ENCODE measurements at places on chromosomes 5 and 9.

- no peak for DNase-seq
Observed at GRCh38 chr5:36701085-36701698, 94.8 kb downstream of the SLC1A3 start.

DNA sequence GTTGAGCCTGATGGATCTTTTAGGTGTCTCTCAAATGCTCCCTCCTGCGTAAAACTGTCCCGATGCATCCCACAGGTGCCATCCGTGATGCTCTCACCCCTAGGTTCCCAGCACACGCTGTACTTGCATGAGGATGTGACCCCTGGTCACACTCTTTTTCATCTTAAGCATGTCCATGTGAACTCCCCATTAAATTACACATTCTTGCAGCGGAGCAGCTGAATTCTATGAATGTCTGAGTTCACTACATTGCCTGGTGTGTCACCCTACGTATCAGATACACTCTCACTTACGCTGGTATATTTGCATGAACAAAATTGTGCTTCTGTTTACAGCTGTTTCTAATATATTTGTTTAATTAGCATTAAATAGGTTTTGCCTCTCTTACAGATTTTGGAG is 105.3 kb upstream of the RETREG1 start:
- no peak for DNase-seq

GRCh38 chr9:36966371-36967097 is 67.5 kb downstream of the PAX5 start:
- no peak for DNase-seq

DNA sequence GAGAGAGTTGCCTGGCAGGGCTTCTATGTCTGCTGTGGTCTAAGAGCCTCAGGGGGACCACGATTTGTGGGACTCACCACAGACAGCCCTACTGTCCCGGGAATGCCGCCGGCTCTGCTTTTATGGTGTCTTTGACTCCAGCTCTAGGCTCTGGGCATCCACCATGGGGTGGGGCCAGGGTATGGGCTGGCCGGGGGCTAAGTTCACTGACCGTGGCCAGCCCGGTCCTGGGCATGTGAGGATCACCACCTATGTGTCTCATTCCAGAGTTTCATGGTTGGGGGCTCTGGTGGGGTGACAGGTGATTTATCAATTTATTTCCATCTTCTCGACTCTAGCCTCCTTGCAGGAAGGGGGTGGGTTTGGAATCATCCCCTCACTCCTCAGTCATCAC is 139.4 kb downstream of the GADD45G start:
- DNase-seq = no peak

DNA sequence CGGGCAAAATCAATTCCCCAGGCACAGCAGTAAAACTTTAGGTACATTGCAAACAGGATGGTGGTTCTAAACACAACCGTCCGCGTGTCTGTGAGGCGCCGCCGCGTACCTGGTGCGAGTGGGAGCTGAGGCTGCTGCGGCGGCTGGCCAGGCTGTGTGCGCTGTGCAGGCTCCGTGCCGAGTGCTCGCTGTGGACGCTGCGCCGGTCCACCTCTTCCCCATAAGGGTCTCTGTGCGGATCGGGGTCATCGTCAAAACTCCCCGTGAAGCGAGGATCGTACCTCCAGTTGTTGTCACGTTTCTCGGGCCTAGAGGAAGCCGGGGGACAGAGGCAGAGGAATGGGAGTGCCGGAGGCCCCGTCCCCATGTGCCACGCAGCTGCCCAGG is 16.7 kb downstream of the SEC16A start:
- no peak for DNase-seq

GRCh38 chr5:175796536-175797499 is 74.6 kb upstream of the CPLX2 start:
- peak; percentile 28 for DNase-seq

- DNase-seq = no peak
Observed at GRCh38 chr9:7370381-7370780, 429.2 kb downstream of the DMAC1 start.

- DNase-seq = no peak
Observed at GRCh38 chr9:71582347-71582746, 186.0 kb downstream of the CEMIP2 start.

- DNase-seq = no peak
Observed at GRCh38 chr5:92353107-92354030, 970.3 kb upstream of the ARRDC3 start.

DNA sequence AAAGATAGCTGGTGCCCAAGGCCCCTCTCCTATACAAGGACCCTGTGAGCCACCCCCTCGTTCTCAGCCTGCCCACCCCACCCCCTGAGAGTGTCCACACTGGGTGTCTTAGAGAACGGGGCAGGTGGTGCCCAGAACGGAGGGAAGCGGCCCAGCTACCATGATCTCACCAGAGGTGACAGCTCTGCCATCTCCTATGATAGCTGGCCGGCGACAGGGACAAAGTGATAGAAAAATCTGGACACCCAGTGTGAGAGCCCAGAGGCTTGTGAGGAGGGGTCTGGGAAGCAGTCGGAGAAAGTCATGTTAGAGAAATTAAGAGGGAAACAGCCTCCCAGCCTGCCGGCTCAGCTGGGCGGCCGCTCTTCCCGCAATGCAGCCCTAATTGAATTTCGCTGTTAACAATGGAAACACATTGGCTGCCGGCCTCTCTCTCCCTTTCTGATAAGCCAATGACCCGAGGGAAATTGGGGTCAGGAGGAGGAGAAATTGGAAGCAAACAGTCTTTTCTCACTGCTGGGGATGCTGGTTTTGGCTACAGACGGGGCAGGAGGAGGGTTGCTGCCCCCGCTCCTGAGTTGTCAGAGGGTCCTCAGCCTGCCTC is 32.3 kb downstream of the HK3 start:
- no peak for DNase-seq

DNA sequence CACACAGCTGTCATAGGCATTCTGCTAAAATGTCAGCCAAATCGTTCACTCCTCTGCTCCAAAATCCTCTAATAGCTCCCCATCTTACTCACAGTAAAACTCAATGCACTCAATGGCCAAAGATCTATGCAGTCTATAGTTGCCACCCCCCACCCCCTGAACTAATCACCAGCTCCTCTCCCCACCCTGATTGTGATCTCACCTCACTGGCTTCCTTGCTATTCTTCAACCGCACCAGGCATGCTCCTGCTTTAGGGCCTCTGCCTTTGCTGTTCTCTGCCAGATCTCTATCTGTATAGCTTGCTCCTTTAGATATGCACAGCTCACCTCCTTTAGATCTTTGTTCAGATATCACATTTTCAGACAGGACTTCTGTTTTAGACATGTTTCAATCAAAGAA is 33.2 kb upstream of the SNX2 start:
- no peak for DNase-seq

DNA sequence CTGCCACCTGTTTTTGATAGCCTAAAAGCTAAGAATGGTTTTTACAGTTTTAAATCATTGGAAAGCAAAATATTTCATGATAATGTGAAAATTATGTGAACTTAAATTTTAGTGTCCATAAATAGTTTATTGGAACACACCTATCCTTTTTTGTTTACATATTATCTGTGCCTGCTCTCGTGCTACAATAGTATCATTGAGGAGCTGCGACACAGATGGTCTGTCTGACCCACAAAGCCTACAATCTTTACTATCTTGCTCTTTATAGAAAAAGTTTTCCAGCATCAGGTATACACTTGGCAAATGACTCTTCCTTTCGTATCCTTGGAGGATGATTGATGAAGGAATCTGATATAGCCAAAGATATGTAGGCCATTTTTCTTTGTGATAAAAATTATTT is 40.2 kb downstream of the TTC1 start:
- DNase-seq = no peak

DNA sequence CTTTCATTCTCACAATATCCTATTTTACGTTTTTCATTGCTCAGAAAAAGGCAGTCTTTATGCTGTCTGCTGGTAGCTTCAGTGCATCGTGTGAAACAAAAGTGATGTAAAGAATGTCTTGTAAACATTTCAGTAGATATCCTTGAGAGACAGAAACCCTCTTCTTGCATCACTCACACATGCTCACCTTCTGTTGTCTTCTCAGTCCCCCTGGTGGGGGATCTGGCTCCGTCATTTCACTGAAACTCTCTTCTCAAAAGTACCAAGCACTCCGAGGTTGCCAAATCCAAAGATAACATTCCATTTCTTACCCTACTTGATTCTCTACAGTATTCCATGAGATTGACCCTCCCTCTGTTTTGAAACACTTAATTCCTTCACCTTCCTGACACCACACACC is 46.1 kb upstream of the PCA3 start:
- DNase-seq = no peak

DNA sequence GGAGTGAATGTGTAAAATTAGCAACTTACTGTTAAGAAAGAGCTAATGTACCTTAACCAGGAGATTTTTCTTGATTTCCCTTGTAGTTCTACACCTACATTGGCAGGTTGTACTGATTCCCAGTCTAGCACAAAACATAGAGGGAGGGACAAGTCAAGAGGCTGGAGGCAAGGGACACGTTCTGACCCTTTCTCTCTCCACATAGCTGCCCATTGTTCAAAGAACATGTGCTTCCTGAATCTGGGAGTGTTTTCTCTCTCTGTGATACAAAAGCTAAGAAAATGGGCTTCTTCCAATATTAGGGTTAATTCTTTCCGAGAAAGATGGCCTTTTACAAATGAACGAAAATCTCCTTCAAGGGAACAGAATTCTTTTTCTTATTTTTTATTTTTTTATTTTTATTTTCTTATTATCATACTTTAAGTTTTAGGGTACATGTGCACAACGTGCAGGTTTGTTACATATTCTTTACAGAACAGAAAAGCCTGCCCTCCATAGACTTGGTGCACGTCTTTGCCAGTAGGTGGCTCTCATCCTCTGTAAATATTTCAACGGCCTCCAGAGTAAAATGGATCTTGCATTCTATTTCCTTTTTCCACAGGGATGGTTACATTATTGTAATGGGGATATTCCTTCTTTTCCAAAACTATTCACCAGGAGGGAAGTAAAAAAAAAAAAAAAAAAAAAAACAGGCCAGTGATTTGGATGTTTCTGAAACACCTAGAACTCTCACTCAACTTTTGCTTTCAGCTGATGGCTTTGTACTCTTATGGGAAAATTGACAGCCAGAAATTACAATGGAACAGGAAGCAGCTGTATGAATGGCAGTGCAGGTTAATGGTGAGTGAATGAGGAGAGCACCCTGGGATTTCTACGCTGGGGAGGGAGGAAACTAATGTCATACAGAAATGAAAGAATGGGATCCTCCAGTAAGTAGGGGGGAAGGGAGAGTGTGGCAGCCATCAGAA is 13.1 kb upstream of the IFNA5 start:
- DNase-seq = no peak

- no peak for DNase-seq
Observed at GRCh38 chr5:10384483-10384882, 31.0 kb downstream of the MARCHF6 start.

DNA sequence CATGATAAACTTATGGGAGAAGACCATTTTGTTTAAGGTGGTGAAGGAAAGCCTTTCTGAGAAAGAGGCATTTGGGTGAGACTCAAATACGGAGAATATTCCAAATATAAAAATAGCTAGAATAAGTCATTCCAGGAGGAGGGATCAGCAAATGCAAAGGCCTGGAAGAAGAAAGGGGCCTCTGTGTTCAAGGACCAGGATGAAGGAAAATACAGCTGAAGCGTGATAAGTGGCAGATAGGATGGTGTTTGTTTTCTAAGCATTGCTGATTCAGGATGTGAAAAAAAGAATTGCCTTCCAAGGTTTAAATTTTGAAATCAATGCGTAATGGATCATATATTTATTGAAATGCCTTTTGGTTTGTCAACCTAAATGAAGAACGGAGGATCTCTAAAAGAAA is 59.4 kb upstream of the CAST start:
- no peak for DNase-seq

DNA sequence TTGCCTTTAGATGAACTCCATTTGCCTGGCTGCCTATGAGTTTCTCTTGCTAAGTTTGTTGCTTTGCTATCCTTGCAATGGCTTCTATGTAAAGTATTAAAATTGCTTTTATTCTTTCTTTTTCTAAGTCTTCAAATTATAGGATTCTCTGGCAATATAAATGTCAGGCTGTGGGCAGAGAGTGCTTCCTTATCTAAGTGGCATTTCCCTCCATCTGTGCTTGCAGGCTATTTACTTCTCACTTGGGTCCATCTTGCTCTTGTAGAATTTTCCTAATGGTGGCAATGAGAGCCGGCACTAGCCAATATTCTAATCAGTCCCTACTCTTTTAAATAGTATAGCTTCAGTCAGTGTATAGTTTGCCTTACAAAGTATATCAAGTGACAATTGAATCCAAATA is 63.3 kb downstream of the FAM174A start:
- DNase-seq = no peak

DNA sequence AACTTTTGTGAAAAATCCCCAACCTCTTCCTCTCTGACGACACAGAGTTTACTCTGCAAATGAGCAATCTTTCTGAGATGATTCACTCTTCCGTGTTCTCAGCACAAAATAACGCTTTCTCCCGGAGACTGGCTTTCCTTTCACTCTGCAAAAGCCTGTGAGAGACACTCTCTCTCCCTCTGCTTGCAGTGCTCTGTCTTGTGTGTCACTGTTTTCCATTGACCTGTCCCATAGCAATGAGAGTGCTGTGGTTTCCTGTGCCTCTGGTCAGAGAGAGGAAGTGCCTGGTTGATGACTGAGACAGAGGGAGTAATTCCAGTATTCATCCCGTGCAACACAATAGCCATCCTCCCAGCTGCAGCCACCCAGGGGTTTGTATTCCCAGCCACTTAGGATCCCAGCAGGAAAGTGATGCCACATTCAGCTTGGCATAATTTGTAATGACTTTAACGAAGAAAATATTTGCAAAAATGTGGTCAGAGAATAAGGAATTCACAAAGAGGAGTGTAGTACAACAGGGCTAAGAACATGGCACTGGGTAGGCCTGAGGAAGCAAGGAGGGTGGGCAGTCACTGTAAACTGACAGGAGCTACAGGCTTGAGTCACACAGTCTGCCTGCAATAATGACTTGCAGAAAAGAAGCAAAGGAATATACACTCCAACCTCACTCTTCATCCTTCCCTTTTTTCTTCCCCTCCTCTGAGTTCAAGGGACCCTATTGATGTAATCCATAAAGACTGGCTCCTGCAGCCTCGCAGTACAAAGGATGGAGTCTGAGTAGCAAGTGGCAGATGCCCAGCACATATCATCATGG is 463.5 kb upstream of the RGMB start:
- no peak for DNase-seq

DNA sequence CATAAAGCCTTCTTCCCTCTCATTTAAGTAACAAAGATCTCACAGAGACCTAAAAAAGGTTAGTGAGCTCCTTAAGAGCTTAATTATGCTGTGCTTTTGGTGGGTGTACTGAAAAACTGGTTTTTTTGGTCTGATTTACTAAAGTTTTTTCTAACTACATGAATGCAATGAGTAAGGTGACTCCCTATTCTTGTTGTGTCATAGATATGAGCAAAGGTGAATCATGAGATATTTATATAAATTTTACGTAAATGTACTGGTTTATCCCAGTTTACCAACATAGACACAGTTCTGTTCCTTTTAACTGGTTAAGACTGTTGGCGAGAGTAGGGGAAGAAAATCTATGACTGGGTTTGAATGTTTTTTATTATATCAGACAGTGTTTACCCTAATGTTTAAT is 250.5 kb downstream of the NR2F1-AS1 start:
- DNase-seq = no peak

- DNase-seq = no peak
Observed at GRCh38 chr5:42109006-42109572, 184.0 kb downstream of the FBXO4 start.

Measured in stimulated activated CD8-positive, alpha-beta memory T cell treated with anti-CD3 and anti-CD28 coated beads, Interleukin-7, amount 100 ng/mL, for 4 hours (primary cell).